ENCODE measurements at places on chromosomes 7 and 10.

DNA sequence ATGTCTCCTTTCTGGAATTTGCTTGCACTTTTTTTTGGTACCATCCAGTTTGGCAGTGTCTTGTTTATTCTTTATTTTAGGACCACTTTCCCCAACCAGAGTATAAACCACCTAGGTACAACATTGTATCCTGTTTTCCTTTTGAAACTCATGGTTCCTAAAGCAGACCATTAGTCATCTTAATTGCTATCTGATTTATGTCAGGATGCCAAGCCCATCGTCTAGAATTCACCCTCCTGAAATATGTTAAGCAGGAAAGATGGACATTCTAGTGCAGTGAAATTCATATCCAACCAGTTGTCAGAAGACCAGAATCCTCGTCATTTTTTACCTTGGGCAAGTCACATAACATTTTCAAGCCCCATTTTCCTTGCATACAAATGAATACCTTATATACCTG lies 223.6 kb upstream of the KMT2E start:
- no peak for DNase-seq

GRCh38 chr10:120803972-120804371 lies 47.2 kb upstream of the WDR11 start:
- DNase-seq, result no peak

- no peak for DNase-seq
These were observed 283.8 kb upstream of the SHH start for GRCh38 chr7:156095908-156096539.

DNA sequence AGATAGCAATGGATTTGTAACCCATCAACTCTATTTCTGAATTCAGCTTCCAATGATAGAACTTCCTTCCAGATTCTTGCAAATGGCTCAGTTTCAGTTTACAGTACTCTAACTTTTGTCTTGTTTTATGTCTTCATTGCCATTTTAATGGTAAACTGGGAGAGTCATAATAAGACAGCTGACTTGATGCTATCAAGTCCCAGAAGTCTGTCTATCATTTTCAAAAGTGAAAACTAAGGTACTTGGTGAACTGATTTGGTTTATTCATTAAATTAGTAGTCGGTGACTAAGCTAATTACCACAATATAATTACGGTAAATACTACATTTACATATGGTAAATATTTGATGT lies 25.0 kb downstream of the RTKN2 start:
- DNase-seq, result no peak

DNA sequence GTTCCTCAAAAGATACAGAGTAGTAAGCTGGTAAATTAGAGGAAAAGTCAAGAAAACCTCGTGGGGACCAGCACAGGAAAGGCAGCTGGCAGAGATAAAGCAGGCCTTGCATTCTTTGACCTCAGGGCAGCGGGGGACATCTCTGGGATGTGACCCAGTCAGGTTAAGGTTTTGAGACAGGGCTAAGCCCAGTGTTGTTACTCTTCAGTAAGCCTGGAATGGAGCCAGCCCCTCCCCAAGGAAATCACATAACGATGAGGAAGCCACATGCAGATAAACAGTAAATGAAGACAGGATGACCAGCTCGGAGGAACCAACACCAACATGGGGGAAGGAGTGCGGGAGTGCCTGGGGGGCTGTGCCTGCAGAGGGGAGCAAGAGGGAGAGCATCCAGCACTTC lies 99.6 kb downstream of the JAZF1 start:
- DNase-seq, result no peak

GRCh38 chr7:117146511-117146910 lies 176.3 kb downstream of the WNT2 start:
- DNase-seq, result no peak

DNA sequence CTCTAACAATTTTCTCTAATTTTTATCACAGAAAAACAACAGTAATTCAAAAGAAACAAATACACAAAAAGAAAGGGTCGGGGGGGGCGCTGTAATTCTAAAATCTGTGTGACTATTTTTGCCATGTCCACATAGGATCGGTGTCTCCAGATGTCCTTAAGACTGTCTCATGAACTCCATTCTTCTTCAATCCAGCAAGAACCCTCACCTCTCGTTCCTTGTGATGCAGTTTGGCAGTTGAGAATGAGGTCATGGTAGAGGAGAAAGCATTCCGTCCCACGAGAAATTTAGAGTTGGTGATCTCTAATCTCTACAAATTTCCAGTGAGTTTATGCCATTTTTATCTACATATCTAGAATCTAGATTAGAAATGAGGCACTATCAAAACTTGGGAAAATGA lies 394.7 kb downstream of the TFEC start:
- no peak for DNase-seq

GRCh38 chr7:131336956-131337355 lies 9.3 kb downstream of the MKLN1 start:
- peak; percentile 53 for DNase-seq

- DNase-seq, result no peak
These were observed 253.5 kb downstream of the BAMBI start for GRCh38 chr10:28930514-28931495.

GRCh38 chr7:11551470-11551869 lies 280.5 kb downstream of the THSD7A start:
- no peak for DNase-seq

DNA sequence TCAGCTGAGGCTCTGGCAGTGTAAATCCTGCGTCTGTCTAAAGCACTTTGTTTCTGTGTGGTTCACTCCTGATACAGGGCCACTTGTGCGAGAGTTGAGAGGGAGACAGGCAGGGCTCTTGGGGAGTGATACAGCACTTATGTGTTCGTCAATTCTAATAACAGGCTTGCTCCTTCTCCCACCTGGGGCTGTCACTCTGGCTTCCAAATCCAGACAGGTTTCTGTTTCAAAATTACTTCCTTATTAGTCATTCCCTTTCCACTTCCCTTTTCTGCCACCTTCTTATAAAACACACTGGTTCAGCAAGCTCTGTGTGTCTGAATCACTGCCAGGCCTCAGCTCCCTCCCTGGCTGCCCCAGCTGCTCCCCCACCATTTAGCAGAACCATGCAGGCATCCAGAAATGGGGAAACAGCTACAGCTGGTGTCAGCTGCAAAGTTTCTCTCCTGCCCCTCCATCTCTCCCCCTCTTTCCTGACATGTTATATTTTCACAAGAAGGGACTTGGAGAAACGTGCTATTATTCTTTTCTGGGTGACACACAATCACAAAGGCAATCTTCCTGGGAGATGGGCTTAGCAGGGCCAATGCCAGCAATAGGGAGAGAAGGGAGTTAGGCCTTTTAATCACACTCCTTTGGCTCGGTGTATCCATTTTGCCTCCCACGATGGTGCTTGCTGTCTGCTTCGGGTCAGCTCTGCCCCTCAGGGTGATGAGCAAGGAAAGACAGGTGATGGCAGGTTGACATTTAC lies 58.4 kb upstream of the ZNRF2 start:
- DNase-seq, result no peak

- no peak for DNase-seq
These were observed 19.1 kb downstream of the SH3PXD2A start for GRCh38 chr10:103836273-103836672.

DNA sequence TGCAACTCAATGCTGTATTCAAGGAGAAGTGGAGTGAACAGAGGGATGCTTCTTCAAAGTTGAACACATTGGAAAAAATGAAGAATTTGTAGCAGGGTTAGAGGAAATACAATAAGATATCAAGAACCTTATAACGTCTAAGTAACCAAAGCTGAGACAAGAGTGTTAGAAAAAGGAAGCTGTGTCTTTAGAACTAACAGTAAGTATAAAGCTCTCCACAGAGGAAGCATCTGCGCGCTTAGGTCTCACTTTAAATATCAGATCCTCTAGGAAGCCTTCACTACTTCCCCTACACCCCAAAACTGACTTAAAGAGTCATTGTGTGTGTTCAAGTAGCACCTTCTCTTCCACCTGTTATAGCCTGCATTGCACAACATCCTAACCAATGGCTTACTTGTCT lies 43.0 kb downstream of the CH25H start:
- DNase-seq, result no peak

- peak; percentile 44 for DNase-seq
These were observed 18.6 kb downstream of the OPALIN start for GRCh38 chr10:96339956-96340904.

GRCh38 chr7:54672519-54672918 lies 86.5 kb downstream of the SEC61G start:
- DNase-seq, result no peak

GRCh38 chr7:103996639-103997038 lies 7.2 kb upstream of the RELN start:
- DNase-seq, result no peak

DNA sequence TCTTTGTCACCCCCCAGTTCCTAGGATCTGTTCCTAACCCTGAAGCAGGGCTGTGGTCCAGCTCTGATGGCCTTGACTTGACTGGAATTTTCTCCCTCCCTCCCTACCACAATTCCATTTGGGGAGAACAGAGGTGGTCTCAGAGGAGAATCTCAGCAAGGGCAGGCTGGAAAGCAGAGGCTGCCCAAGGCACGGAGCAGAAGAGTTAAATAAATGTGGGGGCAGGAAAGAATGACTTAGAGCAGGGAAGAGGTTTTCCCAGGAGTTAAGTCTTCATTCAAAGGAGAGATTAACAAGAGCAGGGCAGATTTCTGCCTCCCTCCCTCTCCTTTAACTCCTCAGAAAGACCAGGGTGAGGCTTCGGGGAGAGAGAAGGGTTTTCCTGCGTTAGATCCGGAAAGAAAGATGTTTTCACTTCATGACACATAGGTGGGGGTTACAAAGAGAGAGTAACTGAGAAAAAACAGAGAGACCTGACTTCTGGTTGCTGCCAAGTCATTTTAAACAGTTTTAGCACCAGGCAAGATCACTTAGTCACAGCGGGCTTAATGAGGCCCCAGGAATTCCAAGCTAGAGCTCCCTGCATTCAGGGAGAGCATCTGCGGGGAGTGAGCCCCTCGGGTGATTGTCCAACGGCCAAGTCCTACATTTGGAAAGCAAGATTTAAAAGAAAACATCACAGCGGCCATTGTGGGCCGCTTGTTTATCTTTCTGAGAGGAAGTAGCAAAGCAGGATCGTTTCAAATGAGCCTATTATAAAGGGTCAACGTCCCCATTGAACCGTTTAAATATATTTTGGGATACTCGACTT lies 78.7 kb downstream of the ARHGAP22 start:
- no peak for DNase-seq

- no peak for DNase-seq
These were observed 305.2 kb downstream of the FRMD4A start for GRCh38 chr10:14025283-14026189.

- DNase-seq, result peak; percentile 51
These were observed 6.4 kb downstream of the HEPACAM2 start for GRCh38 chr7:93219868-93220267.

- DNase-seq, result no peak
These were observed 148.7 kb upstream of the PPP2R2D start for GRCh38 chr10:131751827-131752775.

DNA sequence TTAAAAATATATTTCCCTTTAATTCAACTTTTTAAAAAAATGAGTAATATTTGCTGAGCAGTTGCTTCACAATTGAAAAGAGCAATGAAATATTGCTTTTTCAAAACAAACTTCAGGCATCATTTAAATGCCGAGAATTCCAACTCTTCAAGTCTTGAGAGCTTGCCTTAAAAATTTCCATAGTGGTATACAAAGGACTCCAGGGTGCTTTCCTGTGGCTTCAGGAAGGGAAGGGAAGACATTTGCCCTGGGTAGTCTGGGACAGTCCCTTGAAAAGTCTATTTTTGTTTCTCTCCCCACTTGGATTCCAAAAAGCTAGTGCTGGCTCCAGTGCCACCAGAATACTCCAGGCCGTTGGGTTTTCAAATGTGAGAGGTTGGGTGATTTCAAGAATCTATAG lies 71.7 kb downstream of the HYCC1 start:
- no peak for DNase-seq

GRCh38 chr7:130322615-130323014 lies 22.0 kb upstream of the CPA5 start:
- DNase-seq, result no peak
